Stimulated activated CD8-positive, alpha-beta memory T cell treated with anti-CD3 and anti-CD28 coated beads, Interleukin-4, amount 100 ng/mL, for 1 hour (primary cell): ENCODE measurements at places on chromosomes 3 and 15.

- DNase-seq, result peak; percentile 33
Measured at GRCh38 chr3:138608322-138609135, at the start of gene FAIM. TSS of gene FAIM (plus strand) at chr3:138608771. CDS start at chr3:138619727, 10,956 bp downstream.

DNA sequence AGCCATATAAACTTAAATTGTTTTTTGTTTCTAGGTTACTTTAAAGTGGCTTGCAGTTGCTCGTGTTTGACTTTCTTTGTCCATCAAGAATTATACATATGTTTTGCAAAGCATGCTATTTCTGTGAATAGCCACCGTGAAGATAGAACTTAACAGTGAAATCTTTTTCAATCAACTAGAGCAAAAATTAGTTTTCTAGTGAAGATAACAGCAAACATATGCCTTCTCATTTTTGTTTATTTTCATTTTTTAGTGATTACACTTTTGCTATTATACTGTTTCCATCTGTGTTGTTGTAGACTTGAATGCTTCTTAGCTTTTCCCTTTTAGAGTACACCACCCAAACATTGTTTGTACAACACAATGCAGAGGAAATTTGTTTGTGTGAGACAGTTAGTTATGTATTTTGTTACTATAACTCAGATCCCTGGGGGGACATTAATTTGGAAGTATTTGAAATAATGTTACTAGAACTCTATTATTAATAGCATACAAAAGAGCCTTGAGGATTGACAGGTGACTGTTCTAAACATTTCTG, 62.8 kb downstream of the CRYBG3 start:
- no peak for DNase-seq

- DNase-seq, result no peak
Measured at GRCh38 chr3:193350744-193351143, 27.8 kb downstream of the ATP13A5 start.

GRCh38 chr15:22956257-22956977, 23.8 kb downstream of the CYFIP1 start:
- no peak for DNase-seq

DNA sequence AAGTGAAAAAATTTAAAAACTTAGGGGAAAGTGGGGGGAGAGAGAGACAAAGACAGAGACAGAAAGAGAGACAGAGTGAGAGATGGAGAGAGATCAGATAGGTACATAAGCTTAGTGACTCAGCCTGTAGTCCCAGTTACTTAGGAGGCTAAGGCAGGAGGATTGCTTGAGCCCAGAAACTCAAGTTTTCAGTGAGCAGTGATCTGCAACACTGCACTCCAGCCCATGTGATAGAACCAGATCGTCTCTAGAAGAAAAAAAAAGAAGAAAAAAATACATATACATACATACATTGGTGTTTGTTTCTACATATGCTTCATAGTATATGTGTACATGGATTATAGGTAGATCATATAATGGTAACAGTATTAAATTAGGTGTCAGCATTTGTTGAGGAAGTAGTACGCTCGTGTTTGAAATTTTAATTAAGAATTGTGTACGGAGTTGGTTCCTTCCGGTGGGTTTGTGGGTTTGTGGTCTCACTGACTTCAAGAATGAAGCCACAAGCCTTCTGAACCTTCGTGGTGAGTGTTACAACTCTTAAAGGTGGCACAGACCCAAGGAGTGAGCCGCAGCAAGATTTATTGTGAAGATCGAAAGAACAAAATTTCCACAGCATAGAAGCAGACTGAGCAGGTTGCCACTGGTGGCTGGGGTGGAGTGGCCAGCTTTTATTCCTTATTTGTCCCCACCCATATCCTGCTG, 38.3 kb upstream of the SNRPN start:
- no peak for DNase-seq

- DNase-seq, result no peak
Measured at GRCh38 chr3:144241404-144241803, 269.8 kb downstream of the DIPK2A start.

DNA sequence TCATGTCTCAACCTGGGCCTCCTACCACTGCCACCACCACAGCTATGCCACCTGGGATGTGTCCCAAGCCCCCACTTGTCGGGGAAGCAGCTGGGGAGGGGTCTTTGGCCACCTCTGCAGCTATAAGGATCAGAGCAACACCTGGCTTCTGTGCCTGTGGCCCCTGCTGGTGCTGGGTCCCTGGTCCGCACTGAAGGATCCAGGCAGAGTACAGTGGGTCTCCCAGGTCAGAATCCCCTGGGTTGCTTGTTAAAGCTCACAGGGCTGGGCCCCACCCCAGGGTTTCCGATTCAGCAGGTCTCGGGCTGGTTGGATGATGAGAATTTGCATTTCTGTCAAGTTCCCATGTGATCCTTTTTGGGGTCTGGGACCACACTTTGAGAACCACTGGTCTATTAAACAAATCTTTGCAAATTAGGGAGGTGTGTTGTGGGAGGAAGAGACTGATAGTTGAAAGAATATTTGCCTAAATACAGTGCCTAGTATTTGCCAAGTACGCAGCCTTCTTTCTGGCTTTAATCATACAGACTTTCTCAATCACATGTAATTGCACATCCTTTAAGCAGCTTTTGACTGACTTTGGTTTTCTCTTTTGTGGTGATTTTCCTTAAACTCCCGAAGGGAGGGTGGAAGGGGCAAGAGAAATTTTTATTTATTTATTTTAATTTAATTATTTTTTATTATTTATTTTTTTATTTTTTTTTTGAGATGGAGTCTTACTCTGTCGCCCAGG, 127.3 kb downstream of the IGF1R start:
- DNase-seq, result no peak

DNA sequence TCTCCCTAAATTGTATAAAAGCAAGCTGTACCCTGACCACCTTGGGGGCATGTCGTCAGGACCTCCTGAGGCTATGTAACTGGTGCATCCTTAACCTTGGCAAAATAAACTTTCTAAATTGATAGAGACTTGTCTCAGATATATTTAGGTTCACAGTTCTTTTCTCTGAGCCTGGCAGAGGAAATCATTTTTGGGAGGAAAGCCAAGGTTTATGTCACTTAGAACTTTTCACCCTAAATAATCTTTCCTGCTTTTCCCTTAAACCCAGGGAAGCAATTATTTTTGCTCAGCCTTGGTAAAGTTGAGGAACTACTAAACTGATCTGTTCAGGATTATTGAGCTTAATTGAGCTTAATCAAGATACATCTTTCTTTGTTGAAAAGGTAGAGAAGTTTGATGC, 608.9 kb downstream of the PDCD6IP start:
- no peak for DNase-seq

- no peak for DNase-seq
Measured at GRCh38 chr3:6605227-6605626, 255.7 kb upstream of the GRM7 start.

GRCh38 chr3:11168881-11169805, 14.8 kb downstream of the HRH1 start:
- DNase-seq, result no peak

- DNase-seq, result no peak
Measured at GRCh38 chr3:137764001-137764433, at the start of gene SOX14. TSS of gene SOX14 (plus strand) at chr3:137764315. CDS start at chr3:137764785, 470 bp downstream.

DNA sequence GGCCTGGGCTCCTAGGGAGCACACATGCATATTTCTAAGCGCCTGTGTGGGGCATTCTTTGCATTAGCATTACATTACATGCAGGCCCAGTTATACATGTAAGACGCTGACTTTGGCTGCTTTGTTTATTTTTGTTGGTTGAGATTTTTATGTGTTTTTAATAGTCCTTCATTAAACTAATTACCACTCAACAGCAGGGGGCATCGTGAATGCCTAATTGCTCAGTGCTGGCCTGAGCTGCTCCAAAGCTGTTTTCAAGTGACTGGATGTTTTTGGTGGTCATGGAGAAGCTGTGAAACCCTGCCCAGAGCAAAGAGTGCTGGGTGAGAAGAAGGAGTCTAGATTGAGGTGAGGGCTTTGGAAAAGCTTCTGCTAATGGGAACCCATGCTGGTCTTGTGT, 41.5 kb downstream of the GPD1L start:
- DNase-seq, result no peak

- DNase-seq, result no peak
Measured at GRCh38 chr3:112333002-112333380, at the start of gene CD200. TSS of gene CD200 (plus strand) at chr3:112333156. CDS start at chr3:112333213, 57 bp downstream.

- no peak for DNase-seq
Measured at GRCh38 chr3:129596194-129597086, 10.0 kb downstream of the PLXND1 start.

- DNase-seq, result no peak
Measured at GRCh38 chr3:156149876-156150275, 29.5 kb downstream of the KCNAB1 start.

DNA sequence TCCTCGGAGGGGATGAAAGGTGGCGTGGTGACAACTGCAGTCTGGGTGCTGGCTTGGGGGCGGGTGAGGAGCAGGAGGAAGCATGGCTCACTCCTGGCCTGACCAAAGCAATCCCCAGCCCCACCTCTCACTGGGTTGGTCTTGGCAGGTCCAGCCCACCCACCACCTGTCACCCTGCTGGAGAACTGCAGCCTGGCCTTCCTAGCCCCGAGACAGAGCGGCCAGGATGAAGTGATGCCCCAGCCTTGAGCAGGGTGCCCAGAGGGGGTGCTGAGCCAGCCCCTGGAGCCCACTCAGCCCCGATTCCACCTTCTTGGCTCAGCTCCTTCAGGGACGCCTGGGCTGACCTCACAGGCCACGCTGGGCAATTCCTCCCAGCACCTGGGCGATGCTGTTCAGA, 89.9 kb downstream of the IQSEC1 start:
- DNase-seq, result no peak

DNA sequence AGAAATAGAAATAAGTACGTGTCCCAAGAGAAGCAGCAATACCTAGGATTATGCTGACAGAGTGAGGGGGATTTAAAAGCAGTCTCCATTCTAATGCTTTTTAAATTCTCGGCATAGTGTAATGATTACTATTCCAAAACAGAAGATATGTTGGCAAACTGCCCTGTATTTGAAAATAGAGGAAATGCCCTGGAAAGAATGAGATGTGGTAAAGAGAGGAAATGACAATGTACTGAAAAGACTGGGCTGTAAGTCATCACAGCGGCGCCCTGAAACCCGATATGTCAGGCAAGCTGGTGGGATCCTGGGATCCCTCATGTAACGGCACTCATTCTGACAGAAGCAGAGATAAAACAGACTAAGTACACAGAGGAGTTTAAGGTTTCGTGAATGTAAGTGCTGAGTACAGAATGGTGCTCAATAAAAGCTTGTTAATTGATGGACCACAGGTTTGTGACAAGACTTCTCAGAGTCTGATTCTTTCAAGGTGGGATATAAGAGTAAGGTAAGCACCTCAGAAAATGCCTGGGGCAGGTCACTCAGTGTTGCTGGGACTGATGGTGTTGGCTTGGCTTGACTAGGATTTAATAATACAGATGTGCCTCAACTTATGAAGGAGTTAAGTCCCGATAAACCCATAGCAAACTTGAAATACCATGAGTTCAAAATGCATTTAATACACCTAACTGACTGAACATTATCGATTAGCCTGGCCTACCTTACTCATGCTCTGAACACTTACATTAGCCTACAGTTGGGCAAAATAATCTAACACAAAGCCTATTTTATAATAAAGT, 91.4 kb downstream of the NFKBIZ start:
- DNase-seq, result no peak

DNA sequence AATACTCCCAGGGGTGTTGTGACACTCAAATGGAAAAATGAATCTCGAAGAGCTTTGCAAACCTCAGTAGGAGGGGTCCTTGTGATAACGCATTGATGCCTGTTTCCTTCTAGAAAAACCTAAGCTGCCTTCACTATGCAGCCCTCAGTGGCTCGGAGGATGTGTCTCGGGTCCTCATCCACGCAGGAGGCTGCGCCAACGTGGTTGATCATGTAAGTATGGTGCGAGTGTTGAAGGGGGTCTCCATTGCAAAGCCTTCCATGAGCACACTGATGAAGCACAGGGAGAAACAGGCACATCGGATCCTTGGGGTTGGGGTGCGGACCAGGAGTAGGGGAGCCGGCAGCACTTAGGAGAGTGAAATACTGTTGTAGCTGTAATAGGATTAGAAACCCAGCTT, 22.3 kb downstream of the ANKDD1A start:
- no peak for DNase-seq

DNA sequence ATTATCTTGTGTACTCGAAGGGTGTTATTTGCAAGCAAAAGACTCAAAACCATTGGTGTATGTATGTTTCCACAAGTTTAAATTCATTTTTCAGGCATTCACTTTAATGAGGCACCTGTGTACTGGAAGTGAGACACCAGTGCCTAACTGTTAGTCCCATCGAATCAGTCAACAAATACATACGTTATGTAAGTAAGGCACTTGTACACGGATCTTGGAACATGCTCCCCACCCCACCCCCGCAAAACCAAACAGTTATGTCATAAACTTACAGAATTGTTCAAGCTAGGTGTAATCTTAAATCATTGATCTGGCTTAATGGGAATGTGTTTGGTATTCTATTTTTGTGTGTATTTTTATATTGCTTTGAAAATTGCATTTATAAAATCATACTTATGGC, 17.1 kb downstream of the LRRC28 start:
- DNase-seq, result no peak

DNA sequence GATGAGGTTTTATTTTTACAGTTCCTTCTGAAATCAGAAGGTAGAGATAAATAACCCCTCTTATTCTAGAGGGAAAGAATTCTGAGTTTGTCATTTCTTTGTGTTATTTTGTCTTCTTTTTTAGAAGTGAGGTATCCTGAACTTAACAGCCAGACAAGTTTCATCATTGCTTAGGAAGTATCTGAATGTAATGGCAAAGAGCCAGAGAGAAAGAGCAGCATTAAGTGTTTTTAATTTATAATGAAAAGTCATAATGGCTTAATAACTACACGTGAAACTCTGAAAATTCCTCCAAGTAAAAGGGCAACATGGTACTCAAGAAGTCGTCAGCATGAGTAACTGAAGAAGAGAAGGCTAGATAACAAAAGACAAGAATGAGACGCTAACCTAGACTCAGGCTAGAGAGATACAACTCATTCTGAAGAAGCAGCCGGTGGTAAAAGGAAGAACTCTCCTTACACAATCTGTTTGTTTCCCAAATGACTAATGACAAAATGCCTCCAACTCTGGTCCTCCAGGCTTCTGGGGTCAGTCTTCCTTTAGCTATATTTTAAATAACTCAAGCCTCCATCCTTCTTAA, 116.2 kb upstream of the NECTIN3 start:
- DNase-seq, result no peak

- DNase-seq, result no peak
Measured at GRCh38 chr3:119703820-119704531, 1.2 kb downstream of the CFAP91 start.

DNA sequence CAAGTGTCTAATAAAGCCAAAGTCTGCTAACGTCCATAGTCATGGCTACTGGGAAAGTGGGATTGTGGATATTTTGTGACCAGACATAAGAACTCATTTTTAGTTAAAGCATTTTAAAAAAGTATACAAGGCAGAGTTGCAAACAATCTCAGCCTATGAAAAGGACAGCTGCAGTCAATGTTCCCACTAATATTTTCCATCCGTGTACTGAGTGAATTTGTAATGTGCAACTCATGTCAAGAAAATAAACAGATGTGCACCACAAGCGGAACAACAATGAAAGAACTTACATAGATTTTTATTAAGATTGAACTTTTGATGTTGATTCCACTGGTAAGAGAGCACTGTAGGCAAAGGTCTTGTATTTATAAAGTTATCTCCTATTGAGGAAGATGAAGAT, 231.3 kb upstream of the SEMA6D start:
- DNase-seq, result no peak
